ENCODE measurements at places on chromosomes 5 and 9. TPM values are rescaled to one million over a fixed set of nuclear protein-coding genes. Genes with fewer than 3 reads are reported as not detected.
A peak's percentile ranks its signal among the peaks of the same experiment; 100 is the strongest.

ZFR gene
- total RNA-seq: 58.9 TPM

- no peaks in the 10 kb centered on the region for H3K4me1 ChIP-seq
- no peak overlapping the region for H3K4me3 ChIP-seq
These were observed 571 bp downstream of the PPIC start for GRCh38 chr5:123035918-123036390.

DNA sequence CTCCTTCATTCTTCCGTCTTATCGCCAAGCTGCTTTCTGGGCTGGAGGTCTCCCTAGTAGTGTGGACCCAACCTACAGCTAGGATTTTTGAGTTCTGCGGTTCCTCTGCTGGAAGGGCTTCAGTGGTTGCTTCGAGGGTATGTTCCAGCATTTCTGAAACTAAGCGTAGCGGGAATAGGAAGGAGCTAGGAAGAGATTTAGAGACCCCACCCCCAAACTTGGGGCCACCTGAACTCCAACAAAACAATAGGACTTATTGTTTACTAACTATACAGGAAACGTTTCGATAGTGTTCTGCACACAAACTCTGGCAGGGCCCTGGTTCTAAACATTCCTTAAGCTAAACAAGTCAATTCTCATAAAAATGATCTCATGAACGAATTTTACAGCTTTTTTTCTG is 346.7 kb downstream of the PLK2 start:
- no peak overlapping the region for H3K4me3 ChIP-seq
- no peaks in the 10 kb centered on the region for H3K27me3 ChIP-seq
- no peaks in the 10 kb centered on the region for H3K36me3 ChIP-seq
- H3K27ac ChIP-seq: no peak overlapping the region

DNA sequence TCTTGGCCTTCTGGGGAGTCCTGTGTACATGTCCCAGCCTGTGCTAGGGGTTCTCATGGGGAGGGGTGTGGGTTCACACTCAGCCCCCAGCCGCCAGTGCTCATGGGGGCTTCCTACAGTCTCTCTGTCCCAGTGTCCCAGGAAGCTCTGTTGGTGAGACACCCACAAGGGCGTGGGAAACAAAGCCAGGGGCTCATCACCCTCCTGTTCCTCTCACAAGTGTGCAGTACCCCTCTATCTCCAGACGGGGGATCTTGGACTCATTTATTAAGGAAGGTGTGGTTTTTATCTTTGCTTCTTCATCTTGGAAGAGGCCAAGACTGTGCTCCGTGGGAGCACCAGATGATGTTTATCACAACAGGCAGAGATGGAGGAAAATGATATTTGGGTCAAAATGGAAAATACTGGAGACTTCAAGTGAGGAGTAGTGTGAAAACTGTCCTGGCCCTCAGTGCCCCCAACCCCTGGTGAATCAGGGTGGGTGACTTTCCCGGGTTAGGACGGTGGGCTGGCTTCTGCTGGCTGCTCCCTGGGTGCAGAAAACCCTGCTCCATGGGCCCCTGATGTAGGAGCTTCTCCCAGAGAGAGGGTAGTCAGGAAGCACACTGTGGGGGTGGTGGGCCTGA is 15.2 kb downstream of the TMEM171 start:
- H3K27ac ChIP-seq: no peak overlapping the region
- peaks cover 9% of the 10 kb centered on the region for H3K27me3 ChIP-seq
- H3K36me3 ChIP-seq: no peaks in the 10 kb centered on the region
- no peak overlapping the region for H3K4me3 ChIP-seq
- no peaks in the 10 kb centered on the region for H3K4me1 ChIP-seq

- H3K27ac ChIP-seq: peak overlapping the region; percentile 96
- H3K4me3 ChIP-seq: peak overlapping the region; percentile 95
- peaks cover 35% of the 10 kb centered on the region for H3K4me1 ChIP-seq
- H3K27me3 ChIP-seq: no peaks in the 10 kb centered on the region
- DNase-seq: no peak
These were observed 797 bp downstream of the FAM78A start for GRCh38 chr9:131275332-131276093.

- H3K4me3 ChIP-seq: no peak overlapping the region
- H3K27me3 ChIP-seq: no peaks in the 10 kb centered on the region
- no peaks in the 10 kb centered on the region for H3K36me3 ChIP-seq
- no peak overlapping the region for H3K27ac ChIP-seq
- no peak for DNase-seq
- no peaks in the 10 kb centered on the region for H3K4me1 ChIP-seq
These were observed 29.5 kb upstream of the NFIB start for GRCh38 chr9:14343261-14344031.

DNA sequence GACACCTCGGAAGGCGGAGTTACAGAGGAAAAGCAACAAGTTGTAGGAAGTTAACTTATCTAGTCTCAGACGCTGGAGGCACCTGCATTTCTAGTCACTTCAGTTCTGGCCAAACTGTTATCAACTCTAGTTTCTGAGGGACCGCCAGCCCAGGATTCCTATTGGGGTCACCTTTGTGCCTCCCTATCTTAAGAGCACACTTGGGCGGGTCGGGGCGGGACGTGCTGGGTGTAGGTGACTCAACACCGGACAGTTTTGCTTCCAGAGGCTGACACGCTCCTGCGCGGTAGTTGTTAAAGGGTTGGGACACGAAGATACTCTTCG is 679 bp upstream of the KDM4C start:
- peak overlapping the region; percentile 98 for H3K27ac ChIP-seq
- no peak for DNase-seq
- no peaks in the 10 kb centered on the region for H3K27me3 ChIP-seq
- peaks cover 9% of the 10 kb centered on the region for H3K36me3 ChIP-seq
- H3K4me1 ChIP-seq: peaks cover 12% of the 10 kb centered on the region
- H3K4me3 ChIP-seq: peak overlapping the region; percentile 71

DNA sequence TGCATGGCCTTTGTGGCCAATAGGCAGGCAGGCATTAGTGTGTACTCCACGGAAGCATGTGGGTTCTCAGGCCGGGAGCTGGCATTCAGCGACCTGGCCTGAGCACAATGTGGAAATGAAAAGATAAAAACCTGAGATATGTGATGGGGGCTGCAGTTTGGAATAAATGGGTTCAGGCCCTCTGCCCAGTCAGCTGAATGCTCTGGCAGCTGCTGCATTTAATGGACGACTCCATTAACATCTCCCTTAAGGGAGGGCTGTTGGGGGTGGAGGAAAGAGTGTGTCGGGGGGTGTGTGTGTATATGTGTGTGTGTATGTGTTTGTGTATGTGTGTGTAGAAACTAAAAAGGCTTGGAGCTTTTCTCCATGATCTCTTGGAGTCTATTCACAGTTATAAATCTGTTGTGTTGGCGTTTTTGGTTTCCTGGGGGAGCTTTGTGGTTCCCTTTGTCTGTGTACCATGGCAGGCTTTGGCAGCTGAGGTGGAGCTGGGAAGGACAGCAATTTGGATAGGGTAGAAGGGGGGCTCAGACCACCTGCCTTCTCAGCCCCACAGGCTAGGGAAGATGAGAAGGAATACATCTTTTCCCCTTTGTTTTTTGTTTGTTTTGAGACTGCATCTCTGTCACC is 27.3 kb upstream of the HSPA9 start:
- no peak overlapping the region for H3K27ac ChIP-seq
- no peak overlapping the region for H3K4me3 ChIP-seq
- DNase-seq: no peak
- H3K27me3 ChIP-seq: no peaks in the 10 kb centered on the region
- no peaks in the 10 kb centered on the region for H3K4me1 ChIP-seq

GRCh38 chr9:6566409-6567139 is 79.0 kb downstream of the GLDC start:
- DNase-seq: no peak
- no peaks in the 10 kb centered on the region for H3K36me3 ChIP-seq
- H3K27ac ChIP-seq: no peak overlapping the region
- H3K4me1 ChIP-seq: no peaks in the 10 kb centered on the region
- no peaks in the 10 kb centered on the region for H3K27me3 ChIP-seq

ZNF366 gene
- not detected for total RNA-seq

DMRT2 gene
- total RNA-seq: not detected

- peak overlapping the region; percentile 18 for H3K27ac ChIP-seq
- no peaks in the 10 kb centered on the region for H3K27me3 ChIP-seq
- DNase-seq: no peak
These were observed 10.9 kb downstream of the EXOC3 start for GRCh38 chr5:453725-454481.

GRCh38 chr9:105656131-105656921 is 5.9 kb upstream of the TAL2 start:
- no peaks in the 10 kb centered on the region for H3K27me3 ChIP-seq
- H3K4me1 ChIP-seq: no peaks in the 10 kb centered on the region

FBXO4 gene
- total RNA-seq: 11.4 TPM

RMRP gene
- 11,273 TPM for total RNA-seq

DNA sequence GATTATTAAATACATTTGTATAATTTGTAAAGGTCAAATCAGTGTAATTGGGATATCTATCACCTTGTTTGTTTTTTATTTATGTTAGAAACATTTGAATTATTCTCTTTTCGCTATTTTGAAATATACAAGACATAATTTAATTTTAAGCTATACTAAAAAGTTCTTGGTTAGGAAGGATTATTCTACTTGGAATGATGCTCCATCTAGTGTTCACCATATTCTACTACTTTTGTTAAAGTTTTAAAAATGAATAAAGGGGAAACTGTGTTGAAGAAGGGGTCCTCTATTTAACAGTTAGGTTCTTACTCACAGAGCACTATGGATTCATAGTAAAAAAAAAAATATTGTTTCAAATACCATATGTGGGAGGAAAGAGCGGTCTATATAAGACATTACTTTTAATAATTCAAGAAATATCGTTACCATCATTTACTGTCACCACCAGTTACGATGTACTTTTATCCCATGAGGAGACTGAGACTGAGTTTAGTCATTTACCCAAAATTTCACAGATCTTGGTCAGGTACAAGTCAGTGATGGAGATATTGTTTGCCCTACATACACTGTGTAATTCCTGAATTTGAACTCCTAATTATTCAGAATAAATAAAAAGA is 6.3 kb upstream of the STOM start:
- no peaks in the 10 kb centered on the region for H3K4me1 ChIP-seq
- H3K27me3 ChIP-seq: no peaks in the 10 kb centered on the region
- H3K4me3 ChIP-seq: no peak overlapping the region
- no peak overlapping the region for H3K27ac ChIP-seq
- no peak for DNase-seq

DNA sequence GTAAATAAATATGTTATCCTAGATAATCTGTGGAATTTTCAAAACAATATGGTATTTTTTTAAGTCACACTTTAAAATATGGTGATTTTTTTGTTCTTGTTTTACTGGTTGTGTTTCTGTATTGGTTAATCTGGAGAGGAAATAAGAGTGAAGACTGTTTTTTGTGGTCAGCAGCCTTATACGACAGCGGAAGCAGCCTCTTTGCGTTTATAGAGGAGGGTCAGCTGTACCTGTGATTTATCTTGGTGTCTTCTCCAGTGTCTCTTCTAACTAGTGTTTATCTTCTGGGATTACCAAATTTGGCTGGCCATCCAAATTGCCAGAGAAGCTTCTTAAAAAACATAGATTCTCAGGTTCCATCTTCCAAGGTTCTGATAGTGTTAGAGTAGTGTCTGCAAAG is 58.7 kb downstream of the ICE1 start:
- no peak overlapping the region for H3K4me3 ChIP-seq
- peaks cover 7% of the 10 kb centered on the region for H3K4me1 ChIP-seq
- no peaks in the 10 kb centered on the region for H3K27me3 ChIP-seq
- H3K27ac ChIP-seq: peak overlapping the region; percentile 28
- peak; percentile 59 for DNase-seq
- peaks cover 3% of the 10 kb centered on the region for H3K36me3 ChIP-seq

DNA sequence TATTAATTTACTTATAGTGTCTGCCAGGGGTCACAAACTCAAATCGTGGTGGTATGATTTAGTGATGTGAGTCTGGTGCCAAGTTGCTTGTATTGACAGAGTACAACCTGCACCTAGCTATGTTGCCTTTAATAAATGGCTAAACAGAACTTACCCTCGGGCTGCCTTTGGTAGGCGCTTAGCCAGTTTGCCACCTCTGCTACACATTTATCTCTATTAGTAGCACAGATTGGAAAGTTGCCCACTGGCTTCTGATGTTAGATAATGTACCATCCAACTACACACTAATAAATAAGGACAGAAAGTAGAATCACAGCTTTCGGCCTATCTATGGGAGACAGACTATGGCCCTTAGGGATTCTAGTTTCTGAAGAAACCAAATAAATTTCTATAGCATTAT is 368.4 kb downstream of the MAN2A1 start:
- H3K27ac ChIP-seq: no peak overlapping the region
- no peak overlapping the region for H3K4me3 ChIP-seq
- peaks cover 28% of the 10 kb centered on the region for H3K4me1 ChIP-seq
- no peaks in the 10 kb centered on the region for H3K36me3 ChIP-seq
- no peak for DNase-seq

DNA sequence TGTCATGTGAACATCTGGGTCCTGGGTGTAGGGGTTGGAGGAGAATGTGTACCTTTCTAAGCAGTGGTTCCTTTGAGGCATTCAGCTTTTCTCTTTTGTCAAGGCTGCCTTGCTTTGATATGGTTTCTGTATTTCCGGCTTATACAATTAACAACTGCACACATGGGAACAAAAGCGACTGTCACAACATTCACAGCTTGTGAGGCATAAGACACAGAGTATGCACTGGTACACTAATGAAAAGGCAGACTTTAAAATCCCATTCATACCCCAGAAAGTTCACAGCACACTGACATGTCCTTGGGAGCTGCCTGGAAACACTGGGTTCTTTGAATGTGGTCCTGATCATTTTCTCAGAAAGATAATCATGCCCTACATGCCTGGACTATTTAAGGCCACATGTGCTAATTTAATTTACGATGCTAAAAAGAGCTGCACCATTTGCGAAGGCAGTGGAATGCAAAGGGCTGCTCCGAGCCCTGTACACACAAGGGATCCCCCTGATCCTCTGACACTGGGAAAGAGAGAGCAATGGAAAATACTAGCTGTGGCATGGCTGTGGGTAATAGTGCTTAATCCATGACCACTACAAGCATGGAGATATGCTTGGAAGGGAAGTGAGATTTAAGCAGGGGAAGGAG is 131.8 kb downstream of the EFNA5 start:
- H3K4me1 ChIP-seq: peaks cover 10% of the 10 kb centered on the region
- H3K4me3 ChIP-seq: no peak overlapping the region
- H3K27ac ChIP-seq: no peak overlapping the region
- H3K36me3 ChIP-seq: no peaks in the 10 kb centered on the region

GRCh38 chr9:108363311-108363710 is 492.5 kb downstream of the ACTL7B start:
- H3K27me3 ChIP-seq: no peaks in the 10 kb centered on the region
- no peaks in the 10 kb centered on the region for H3K36me3 ChIP-seq
- DNase-seq: no peak
- H3K27ac ChIP-seq: no peak overlapping the region

PKD2L2 gene
- total RNA-seq: not detected

DNA sequence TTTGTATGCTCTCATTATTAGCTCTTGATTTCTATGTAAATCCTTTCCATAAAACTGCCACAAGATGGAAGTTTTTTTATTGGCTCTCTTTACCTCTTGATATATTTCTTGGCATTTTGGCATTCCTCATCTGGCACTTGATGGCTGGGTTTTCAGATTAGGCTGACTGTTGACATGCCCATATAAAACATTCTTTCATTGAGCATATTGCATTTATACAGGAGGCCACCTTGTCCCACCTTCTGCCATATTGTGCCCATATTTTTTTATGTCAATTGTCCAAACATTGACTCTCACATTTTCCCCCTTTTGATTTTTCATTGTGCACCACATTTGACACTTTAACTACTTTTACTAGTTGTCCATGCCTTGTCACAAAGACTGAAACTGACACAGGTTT is 182.9 kb downstream of the MEF2C start:
- no peak overlapping the region for H3K27ac ChIP-seq
- H3K36me3 ChIP-seq: no peaks in the 10 kb centered on the region
- H3K27me3 ChIP-seq: peaks cover 18% of the 10 kb centered on the region
- no peak overlapping the region for H3K4me3 ChIP-seq
- no peaks in the 10 kb centered on the region for H3K4me1 ChIP-seq
- no peak for DNase-seq
